Brain (organoid and tissue), 16 donors: ENCODE measurements at places on chromosomes 1 and 21.

DNA sequence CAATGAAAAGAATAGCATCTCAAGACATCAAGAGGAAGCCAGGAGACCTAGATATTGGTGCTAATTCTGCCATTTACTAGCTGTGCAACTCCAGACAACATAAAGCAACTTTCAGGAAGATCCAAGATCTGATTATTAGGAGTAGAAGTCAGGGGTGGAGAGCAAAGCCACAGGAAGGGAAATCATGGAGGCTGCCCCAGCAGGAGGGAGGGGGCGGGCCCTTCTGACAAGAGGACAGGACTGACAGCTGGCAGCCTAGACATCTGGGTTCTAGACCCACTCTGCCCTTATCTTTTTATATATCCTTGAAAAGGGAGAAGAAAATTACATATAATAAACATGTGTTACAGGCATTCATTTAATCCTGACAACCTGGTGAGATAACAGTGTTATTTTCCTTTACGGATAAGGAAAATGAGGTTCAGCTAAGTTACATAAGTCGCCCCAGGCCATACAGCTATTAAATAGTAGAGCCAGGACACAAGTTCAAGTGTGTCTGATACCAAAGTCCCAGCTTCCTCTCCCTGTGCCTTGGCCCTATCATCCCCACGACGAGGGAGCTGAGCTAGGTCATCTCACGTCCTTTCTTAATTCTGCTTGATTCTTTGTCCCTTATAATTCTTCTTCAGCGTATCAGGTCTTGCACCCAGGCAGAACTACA is 46.6 kb downstream of the ARHGEF11 start:
- no peak for DNase-seq

DNA sequence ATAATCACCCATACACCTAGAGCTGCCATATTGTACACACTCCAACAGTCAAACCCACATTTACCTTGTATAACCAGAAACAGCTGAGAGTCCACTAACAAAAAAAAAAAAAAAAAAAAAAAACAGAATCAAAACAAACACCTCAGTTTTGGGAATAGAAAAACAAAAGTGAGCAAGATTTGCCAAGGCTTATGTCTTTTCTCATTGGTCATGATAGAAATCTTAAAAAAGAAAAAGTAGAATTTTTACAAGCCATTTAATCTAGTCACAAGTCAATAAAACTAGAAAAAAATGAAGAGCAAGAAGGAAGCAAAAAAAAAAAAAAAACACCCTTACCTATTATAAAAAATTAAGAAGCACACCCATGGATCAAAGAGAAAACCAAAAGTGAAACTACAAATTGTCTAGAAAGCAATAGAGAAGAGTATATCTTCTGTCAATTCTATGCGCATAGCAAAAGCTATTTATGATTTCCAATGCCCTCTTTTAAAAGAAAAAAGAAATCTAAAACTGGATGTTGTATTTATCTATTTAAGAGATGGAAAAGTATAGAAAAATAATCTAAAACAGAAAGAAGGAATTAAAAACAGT is 113.2 kb upstream of the GALNT2 start:
- no peak for DNase-seq

- DNase-seq = no peak
Measured at GRCh38 chr21:42248241-42248640, 29.3 kb downstream of the ABCG1 start.

DNA sequence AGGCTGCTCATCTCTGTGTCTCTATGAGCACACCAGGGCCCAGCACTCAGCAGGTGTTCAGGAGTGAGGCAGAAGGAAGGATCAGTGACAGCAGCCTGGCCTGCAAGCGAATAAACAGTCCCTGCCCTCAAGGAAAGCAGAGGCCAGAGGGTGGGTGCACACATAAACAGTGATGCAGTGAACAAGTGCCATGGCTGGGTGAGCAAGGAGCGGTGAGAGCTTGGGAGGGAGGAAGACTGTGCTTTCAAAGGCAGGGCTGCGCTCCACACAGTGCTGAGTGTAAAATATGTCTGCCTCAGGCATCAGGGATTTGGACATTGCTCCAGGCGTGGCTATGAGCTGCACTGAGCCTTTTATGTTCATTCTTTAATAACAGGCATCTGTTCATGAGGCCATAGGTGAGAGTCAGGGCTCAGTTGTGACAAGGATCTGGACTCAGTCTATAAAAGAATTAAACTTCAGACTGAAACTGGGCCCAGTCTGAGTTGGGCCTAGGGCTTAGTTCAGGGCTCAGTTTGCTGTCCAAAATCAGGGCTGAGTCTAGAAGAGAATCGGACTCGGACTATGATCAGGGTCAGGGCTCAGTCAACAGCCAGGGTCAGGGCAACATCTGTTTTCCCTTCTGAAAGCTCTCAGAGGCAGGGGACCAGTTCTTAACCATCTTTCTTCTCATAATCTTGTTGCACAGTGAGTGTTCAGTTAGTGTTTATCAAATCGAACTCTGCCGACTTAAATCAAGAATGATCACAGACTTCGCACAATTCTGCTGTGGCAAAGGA is 213.7 kb downstream of the FOXD2 start:
- no peak for DNase-seq

DNA sequence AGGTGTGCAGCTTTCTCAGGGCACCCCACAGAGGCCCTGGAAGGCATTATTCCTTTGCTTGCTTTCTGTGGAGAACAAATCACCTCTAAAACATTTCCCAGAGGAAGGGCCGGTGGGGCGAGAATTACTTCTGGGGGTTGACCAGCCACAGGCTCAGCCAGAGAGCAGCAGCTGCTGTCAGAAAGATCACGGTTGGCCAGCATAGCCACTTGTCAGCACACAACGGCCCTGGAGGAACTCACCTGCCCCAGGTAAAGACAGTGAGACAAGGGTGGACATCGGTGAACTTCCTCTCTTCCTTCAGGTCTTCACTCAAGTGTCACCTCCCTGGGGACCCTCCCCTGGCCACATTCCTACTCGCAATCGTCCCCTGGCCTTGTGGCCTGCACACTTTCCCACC is 69.5 kb upstream of the CLDN14 start:
- DNase-seq = no peak

DNA sequence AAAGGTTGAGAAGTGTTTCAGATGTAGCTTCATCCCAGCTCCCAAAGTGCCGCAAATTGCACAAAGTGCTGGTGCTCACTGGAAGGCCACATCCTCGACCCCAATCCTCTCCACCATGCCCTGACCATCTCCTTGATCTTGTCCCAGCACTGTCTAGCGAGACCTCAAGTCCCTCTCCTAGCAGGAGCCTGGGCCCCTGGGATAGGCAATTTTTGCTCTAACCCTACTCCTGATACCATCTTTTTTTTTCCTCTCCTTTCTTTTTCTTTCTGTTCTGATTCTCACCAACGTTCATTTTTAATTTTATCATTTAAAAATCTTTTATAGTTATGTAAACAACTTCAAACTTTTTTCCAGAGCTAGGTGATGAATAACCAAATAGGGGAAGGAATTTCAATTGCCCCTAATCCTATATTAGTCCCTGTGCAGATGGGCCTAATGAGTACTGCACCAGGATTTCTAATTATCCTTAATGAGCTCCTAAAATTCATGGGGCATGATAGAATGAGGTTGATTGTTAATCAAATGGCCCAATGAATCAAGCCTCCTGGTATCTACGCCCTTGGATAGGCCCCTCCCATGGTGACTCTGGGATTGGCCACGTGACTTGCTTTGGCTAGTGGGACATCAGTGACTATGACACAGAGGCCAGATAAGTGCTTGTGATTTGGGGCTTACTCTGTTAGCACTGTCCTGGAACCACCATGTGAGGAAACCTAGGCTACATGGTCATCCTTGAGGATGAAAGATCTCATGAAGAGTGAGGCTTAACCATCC is 41.5 kb upstream of the TENT5B start:
- DNase-seq = no peak

GRCh38 chr1:183283286-183283685 is 97.2 kb downstream of the LAMC2 start:
- DNase-seq = no peak

- DNase-seq = no peak
Measured at GRCh38 chr21:27225151-27225550, 258.3 kb upstream of the ADAMTS5 start.

GRCh38 chr1:177145106-177146070 is 19.1 kb downstream of the ASTN1 start:
- DNase-seq = no peak

- DNase-seq = peak; percentile 65
Measured at GRCh38 chr1:32539584-32540571, 651 bp downstream of the ZBTB8A start.

- no peak for DNase-seq
Measured at GRCh38 chr1:165843304-165843703, 15.9 kb downstream of the UCK2 start.

DNA sequence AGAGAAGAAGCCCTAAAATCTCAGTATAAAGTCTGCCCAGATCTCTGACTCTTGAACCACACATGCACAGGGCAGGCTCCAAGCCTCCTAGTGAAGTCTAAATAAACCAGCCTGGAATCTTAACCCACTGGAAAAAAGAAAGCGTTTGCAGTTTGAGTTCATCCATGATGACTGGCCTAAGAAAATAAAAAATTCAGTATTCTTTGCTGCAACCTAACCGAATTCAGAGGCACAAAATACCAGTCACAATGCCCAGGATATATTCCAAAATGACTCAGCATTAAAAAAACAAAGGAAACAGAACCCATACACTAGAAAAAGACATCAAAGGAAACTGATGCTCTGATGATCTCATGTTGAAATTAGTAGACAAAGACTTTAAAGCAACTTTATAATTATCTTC is 269.2 kb downstream of the SDCCAG8 start:
- DNase-seq = no peak

DNA sequence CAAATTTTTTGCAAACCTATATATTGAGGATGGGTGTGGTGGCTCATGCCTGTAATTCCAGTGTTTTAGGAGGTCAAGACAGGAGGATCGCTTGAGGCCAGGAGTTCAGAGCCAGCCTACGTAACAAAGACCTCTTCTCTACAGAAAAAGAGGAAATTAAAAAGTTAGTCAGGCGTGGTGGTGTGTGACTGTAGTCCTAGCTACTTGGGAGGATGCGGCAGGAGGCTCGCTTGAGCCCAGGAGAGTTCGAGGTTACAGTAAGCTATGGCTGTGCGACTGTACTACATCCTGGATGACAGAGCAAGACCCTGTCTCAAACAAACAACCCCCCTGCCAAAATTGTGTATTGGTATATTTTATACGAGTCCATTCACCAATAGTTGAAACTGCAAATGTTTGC is 589.7 kb downstream of the DPYD start:
- DNase-seq = no peak

DNA sequence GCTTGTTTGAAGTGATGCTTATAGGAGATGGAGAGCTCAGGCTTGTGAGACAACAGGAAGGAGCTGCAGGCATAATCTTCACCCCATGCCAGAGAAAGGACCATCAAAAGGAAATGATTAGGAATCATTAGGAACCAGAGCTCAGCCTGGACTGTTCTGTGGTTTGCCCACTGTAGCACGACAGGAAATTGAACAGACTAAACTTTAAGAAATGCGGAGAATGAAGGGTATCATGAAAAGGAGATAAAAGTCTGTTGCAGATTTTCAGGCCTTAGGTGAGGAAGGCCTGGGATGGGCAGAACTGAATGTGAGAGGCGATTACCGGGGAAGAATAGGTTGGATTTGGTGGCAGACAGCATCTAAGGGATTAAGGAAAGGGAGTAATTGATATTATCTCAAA is 292.0 kb upstream of the PLXNA2 start:
- no peak for DNase-seq

- DNase-seq = no peak
Measured at GRCh38 chr21:36695671-36696389, 3.1 kb upstream of the SIM2 start.

DNA sequence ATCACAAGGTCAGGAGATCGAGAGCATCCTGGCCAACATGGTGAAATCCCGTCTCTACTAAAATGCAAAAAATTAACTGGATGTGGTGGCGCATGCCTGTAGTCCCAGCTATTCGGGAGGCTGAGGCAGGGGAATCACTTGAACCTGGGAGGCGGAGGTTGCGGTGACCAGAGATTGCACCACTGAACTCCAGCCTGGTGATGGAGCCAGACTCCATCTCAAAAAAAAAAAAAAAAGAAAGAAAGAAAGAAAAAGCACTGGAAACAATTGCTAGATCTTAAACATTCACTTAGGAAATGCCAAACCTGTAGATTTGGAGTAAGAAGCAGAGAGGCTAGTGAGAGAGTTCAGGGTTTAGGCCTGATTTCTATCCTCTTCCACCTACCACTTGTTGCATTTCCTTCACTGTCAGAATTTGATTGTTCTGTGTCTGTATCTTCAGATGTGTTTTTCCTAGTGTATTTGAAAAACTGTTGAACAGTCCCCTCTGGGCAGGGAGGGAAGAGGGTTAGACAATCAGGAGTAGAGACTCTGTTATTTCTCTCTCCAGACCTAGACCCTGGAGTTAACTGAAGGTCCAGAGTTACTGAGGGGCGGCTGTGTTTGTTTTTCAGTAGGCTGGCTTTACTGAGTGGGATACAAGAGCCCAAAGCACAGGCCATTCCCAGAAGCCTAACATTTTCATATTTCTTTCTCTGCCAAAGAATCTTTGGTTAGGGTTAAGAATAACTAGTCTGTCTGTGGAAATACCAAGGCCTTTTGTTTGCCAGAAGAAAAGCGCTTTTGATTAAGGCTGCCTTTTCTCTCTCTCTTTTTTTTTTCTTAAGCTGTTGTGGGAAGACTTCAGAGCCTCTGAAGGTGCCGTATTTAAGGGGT is 31.1 kb upstream of the MACF1 start:
- no peak for DNase-seq

DNA sequence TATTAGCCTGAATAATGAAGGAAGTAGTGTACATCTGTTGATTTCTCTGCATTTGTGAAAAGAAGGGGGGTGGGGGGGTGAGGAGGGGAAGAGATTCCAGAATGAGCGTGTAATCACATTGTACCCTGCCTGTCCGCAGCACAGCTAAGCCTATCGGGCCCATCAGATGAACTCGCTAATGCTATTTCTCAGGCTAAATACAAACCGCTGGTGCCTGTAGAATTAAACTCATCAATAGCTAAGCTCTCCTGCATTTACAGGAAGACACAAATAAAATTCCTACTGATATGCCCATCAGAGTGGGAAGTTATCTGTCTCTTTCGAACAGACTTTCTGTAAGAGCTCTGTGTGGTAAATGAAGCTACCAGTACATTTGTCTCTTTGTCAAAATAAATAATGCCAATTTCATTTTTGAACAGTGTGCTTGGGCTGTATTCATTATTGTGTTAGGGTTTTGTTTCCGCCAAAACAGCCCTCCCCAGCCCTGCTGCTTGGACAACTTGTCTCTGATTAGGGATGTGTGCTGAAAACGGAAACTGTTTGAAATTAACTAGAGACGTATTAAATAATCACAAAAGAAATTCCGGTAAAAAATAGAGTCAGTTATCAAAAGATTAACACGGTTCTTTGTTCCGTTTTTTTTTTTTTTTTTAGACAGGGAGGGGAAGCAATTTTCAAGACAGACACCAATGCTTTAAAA is 305.4 kb downstream of the TTLL7 start:
- peak; percentile 13 for DNase-seq

- DNase-seq = no peak
Measured at GRCh38 chr1:238001818-238002217, 111.1 kb upstream of the ZP4 start.
